Muscle of arm (tissue), 14 donors: ENCODE measurements at places on chromosomes 3 and 15. TPM values are rescaled to one million over a fixed set of nuclear protein-coding genes. Genes with fewer than 3 reads are reported as not detected.
A peak's percentile ranks its signal among the peaks of the same experiment; 100 is the strongest.

DNA sequence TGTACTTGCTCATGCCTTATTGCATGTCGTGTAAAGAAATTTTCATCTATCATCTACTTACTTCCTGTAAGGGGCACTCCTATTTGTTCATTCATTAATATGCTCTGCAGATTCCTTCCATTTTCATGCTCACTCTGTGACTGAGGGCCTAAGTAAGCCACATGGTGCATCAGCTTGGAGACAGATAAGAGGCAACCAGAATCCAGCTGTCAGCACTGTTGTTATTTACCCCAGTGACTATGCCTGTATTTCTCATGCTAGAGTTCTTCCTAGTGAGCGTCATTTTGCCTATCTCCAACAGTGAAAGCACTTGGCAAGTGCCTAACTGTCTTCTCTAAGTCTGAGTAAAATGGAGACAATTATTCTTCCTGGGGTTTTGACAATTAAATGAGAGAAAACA is 124.8 kb upstream of the ABI3BP start:
- DNase-seq: no peak

DNA sequence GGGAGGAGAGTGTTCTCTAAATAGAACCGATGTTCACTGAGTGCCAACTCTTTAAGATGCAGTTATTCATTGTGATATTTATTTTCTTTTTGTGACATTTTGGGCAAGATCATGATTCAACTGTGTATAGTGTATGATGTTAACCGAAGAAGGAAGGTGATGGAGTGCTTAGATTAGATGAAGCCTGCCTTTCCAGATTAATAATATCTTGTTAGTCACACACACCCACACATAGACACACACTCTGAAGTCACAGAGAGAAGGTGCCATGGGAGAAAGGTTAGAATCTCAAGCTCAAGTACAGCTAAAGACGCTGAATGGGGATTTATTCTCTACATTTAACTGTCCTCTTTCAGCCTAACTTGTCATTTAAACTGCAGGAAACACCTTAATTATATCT is 77.0 kb downstream of the SLC9A9 start:
- DNase-seq: no peak

GRCh38 chr15:22888120-22888859 is 49.8 kb downstream of the NIPA2 start:
- DNase-seq: no peak

DNA sequence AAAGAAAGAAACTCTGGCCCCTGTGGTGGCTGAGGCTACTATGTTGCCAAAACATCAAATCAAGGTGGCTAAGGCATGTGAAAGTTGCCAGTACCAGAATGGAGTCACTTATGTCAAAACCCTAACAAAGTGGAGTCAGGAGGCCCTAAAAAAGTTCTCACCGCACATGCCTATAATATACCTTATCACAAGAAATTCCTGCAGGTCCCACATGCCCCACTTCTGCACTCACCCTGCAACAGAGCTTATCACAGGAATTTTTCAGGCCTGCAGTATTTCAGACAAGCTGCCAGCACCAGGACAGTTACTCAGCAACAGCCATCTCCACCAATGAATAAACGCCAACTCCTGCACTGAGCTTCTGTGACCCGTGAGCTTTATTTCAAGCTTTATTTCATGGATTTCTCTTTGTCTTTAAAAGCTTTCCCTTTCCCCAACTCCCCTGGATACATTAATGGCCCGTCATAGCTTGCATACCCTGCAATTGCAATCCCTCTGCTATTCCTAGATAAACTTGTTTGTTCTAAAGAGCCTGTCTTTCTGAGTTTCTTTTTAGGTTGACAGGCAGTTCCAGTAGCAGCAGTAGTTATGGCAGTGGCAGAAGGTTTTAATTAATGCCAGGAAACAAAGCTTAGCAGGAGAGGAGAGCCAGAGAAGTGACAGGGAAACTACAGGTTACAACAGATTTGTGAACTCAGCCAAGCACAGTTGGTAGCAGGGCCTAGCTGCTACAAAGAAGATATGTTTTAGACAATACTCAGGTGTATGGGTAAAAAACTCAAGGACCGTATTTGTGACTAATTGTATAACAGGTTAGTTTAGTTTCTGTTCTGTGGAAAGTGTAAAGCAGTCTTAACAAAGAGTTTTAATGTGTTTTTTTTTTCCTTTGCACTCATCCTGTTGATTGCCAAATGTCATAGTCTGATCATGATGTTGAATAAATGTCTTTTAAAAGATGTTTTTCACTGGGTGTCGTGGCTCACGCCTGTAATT is 15.9 kb upstream of the TMEM42 start:
- DNase-seq: no peak

GRCh38 chr3:194136519-194137007 is 615 bp downstream of the HES1 start:
- no peak for DNase-seq

DNA sequence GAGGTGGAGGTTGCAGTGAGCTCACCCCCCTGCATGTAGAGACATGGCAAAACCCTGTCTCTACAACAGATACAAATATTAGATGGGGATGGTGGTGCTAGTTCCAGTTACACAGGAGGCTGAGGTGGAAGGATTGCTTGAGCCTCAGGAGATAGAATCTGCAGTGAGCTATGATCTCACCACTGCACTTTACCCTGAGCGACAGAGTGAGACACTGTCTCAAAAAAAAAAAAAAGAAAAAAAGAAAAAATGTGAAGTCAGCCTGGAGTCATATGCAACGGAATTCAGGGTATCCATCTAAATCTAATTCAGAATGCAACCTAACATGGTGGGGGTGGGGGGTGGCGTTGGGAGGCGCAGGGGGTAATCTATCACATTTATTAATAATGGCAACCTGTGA is 37.1 kb upstream of the NR2F2 start:
- DNase-seq: no peak

GRCh38 chr3:99325402-99325801 is 313.0 kb upstream of the COL8A1 start:
- DNase-seq: no peak

VGLL3 gene
- polyA plus RNA-seq: 49.4 TPM

TUSC7 gene
- not detected for polyA plus RNA-seq

SEMA5B gene
- 20.8 TPM for polyA plus RNA-seq

DNA sequence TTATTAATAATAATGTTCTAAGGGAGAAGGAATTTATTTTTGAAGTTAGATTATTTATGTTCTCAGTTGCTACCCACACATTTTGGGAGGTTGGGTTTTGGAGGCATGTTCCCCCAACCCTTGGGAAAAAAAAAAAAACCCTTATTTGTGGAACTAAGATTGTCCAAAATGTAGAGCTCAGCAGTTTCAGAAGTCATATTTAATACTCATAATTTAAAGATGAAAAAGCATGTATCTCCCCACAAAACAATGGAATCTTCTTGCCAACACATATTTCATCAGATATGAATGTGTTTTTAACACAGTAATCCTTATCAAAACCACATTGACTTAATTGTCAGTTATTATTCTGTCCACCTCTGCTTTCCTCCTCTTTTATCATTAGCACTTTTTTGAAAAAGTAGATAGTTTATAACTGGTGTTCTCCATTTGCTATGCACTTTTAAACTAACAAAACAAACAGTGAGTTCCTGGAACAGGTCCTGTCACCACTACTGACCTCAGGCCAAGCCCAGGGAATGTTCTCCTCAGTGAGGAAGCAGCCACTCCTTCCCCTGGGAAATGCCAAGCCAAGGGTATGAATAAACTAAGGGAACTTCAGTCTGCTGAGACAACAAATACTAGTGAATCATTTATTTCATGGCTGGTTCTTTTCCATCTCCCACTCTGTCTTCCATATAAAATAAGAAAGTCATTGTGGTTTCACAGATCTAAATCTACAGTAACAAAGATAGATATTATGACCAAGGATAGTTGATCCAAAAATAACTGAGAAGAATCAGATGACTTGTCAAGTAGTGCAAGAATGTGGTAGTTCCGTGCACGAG is 414.4 kb upstream of the ALCAM start:
- DNase-seq: no peak

DNA sequence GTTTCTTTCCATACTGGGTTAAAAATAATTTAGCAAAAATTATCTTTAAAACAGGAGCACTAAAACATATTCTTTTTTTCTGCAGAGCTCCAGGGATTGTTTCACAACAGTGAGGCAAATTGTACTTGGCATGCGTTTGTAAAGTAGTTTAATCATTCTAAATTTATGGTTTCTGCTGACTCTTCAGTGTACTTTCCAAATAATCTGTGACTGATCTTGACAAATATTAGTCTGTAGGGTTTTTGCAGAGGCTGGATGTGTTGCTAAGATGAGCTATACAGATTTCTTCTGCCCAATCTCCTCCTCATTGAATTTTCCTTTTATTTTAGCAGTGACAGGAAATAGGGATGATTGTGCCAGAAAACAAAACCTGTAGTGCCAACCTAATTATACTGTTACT is 328.0 kb upstream of the MANF start:
- DNase-seq: peak; percentile 7

DNA sequence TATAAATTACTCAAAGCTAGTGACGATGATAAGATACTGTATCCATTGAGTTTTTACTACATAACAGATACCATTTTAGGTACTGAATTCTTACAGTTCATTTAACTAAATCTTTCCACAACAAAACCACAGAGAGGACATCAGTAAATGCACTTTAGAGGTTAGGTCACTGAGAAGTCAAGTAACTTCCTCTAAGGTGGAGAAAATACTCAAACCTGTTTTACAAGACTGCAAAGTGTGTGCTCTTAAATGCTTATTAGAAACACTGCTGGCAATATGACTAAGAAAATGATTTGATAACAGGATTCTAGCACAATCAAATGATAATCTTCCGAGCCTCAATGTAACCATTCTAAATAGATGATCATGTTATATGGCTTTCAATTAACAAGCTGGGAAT is 99.4 kb downstream of the UBE3A start:
- no peak for DNase-seq

GRCh38 chr3:130048726-130049125 is 32.9 kb upstream of the ALG1L2 start:
- no peak for DNase-seq

GRCh38 chr3:145013931-145014330 is 1042.3 kb downstream of the DIPK2A start:
- DNase-seq: no peak

DNA sequence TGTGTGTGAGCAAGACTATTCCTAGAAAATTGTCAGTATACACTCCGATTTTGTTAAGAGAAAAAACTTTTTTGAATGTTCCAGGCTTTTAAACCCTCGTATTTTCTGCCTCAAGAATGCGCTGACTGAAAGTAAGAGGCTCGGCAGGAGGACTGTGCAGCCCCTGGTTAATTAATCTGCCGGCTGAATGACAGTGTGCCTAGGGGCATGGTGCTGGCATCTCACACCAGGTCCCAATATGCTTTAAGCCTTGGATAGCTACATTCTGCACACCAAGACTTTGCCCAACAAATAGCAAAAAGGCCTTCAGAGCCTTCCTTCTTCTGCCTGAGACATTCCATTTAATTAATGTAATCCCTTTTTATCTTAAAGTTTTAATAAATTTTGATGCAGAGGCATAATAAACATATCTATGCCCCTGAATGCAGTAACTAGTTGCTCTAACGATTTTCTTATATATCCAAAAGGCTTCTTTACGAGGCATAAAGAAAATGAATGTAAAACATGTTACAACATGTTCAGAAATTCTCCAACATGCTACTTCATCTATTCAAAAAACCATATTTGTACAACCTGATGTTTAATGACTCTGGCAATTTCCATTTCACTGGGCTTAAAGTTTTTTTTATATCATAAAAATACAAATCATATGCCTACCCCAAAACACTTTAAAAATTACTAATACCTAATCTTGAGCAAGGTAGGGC is 37.9 kb downstream of the DPH6 start:
- no peak for DNase-seq

- no peak for DNase-seq
Observed at GRCh38 chr3:172752651-172753050, 2.1 kb downstream of the ECT2 start.

DNA sequence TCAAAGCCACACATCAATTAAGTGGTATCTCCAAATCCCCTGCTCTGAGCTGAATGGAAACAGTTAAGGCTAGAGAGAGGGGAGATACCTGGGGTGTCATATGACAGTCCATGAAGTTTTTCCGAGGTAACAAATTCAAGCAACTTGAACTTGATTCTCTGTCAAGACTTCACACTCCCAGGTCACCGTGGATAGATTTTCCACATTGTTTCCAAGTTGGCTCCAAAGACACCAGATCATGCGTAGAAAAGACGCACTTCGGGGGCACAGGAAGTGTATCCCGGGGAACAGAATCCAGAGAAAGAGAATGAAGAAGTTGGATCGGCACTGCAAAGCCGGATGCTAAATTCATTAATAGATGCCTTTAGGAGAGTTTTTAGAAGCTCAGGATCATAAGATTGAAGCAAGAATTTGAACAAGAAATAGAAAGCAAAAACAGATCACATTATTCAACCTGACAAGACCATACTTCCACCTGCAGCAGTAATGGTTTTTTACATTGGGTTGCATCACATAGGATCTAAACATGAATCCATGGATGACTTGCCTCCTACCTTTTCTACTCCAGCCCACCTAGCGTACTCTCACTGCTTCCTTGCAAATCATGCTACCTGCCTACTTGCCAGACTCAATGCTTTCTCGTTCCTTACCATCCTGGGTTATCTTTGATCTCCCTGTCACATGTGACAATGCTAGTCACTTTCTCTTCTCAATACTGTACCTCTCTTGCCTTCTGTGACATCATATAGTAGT is 253.0 kb upstream of the ADAMTS9 start:
- no peak for DNase-seq

ST8SIA2 gene
- 9.4 TPM for polyA plus RNA-seq

DNA sequence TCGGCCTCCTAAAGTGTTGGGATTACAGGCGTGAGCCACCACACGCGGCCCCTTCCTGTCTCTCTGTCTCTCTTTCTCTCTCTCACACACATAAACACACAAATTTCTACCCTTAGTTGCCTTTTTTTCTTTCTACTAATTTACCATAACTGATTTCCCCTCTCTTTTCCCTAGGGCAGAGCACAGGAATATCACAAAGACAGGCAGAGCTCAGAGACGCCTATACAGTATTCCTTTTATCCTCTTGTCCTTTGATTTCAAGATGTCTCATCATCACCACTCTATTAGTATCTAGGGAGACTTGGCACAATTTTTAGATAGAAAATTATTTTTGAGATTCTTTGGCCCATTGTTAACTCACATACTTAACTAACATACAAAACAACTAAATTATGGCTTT is 25.8 kb upstream of the ST3GAL6 start:
- no peak for DNase-seq

DNA sequence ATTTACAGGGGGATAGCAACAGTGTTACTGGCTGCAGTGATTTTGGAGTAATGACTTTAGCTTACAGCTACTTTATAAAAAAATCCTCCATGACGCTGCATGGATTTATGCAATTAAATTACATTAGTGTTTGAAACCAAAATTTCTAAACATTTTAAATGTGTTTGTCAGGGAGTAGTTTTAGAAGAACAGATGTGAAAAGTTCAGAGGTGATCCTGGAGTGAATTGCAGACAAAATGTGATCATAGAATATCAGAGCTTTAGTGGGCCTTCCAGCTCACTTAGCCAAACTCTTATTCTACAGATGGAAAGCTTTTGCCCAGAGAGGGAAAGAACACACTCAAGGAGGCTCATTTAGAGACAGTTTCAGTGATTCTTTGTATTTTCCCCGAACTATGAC is 376.3 kb downstream of the LPP start:
- DNase-seq: no peak

GRCh38 chr3:15107075-15107947 is 8.4 kb upstream of the RBSN start:
- DNase-seq: no peak
